ENCODE measurements at places on chromosomes 2 and 18.

DNA sequence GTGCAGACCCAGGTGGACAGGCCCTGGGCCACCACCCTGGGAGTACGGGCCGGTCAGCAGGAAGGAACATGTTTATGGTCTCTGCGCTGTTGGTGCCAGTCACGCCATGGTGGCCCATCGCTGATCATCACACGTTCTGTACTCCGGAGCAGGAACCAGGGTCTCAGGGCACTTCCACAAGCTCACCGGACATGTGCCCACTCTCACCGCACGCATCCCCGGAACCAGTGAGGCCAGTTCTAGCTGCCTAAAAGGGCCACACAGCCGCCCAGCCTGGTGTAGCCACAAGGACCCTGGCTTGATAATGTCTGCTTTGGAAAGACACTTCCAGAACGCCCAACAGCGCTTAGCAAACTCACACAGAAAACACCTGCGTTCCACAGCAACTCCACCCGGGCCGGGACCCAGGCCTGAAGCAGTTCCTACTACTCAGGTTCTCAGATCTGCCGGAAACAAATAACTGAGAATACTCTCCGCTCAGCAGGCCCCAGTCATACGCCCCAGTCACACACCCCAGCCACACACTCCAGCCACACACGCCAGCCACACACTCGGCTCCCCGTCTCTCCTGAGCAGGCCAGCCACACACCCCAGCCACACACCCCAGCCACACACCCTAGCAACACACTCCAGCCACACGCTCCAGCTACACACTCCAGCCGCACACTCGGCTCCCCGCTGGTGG, 123.3 kb downstream of the HDAC4 start:
- no peak for DNase-seq

- no peak for DNase-seq
Measured at GRCh38 chr2:134241911-134242310, 12.0 kb upstream of the MGAT5 start.

DNA sequence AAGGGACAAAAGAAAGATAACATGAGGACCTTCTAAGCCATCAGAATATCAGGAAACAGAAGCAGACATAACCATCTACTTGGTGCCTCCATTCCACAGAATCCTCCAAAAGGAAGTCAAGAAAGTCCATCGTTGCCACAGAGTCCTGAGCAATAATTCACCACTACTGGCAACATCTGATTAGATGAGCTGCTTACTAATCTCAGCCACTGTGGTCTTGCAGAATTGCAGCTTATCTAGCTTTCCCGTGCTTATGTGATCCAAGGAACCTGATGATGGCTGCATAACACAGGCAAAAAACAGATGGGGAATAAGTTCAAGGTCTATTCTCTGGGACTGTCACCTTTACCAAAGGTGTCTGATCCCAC, 278.5 kb downstream of the AFF3 start:
- no peak for DNase-seq

DNA sequence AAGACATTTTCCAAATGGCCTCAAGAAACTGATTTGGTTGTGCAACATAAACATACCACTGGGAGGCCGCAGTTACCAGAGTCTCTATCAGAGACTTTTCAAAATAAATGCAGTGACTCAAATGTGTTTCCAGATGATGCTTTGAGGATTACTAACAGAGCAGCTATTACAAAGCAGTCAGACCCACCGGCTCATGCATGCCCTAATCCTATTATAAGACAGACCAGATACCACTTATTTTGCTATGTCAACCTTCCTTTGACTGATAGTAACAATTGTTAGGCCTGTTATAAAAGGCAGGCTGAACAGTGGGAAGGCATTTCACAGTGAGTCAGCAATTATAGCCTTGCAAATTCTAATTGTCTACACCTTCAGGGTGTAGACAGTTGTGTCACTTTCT, 217.7 kb downstream of the LRRTM1 start:
- no peak for DNase-seq

DNA sequence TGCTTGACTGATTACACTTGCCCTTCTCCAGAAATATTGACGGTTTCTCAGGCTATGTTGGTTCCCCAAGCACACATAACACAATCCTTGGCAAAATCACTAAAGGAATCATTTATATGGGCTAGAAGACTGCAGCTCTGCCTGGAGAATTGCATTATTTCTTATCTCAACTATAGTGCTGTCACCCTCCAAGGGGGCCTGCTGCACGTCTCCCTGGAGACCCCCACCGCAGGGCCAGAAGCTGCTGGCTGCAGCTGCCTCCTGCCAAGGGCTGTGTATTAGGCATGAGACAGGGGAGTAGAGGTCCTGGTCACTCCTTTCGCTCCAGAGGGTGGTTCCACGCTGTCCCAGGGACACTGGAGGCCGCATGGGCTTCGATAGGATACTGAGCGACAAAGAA, 76.6 kb downstream of the LRRC30 start:
- no peak for DNase-seq

DNA sequence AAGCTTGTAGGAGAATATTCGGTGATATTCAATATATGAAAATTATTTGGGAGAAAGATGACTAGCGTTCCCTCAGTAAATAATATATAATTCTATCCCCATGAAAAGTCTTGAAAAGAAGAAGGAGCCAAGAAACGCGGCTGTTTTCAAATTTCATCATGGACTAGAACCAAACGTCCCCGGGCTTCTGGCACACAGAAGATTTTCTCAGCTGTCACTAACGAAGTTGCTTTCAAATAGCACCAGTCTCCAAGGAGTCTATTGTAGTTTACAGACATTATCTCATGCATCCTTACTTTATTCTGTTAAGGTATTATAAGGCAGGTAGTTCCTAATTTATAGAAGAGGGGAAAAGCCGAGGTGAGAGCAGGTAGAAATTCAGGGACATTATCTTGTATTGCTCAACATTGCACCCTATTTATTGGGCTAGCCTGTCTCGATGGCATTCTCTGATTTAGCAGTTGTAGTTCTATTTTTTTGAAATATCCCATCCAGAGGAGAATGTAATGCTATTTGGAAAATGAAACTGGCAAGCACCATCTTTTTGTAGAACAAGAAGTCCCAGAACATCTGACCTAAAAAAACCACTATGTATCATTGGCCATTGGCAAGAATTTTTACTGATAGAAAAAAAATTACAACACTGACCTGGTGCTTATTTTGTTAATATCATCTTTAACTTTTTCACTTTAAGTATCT, 198.1 kb upstream of the RASGRP3 start:
- no peak for DNase-seq

DNA sequence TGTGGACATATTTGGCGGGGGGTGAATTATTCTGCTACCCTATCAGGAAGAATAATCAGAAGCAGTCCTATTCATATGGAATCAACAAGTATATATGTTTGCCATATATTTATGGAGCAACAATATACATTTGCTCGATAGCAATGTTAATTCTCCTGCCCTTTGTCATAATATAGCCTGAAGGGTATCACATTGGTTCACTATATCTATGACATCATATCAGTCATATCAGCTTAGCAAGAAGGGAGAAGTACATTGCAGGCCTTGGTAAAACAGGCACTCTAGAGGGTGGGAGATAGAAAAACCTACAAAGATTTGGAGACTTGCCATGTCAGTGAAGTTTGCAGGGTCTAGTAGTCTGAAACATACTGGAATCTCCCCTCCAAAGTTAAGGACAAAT, 128.4 kb downstream of the ATL2 start:
- DNase-seq, result no peak

- DNase-seq, result no peak
Measured at GRCh38 chr2:190117305-190117704, 54.8 kb upstream of the MSTN start.

DNA sequence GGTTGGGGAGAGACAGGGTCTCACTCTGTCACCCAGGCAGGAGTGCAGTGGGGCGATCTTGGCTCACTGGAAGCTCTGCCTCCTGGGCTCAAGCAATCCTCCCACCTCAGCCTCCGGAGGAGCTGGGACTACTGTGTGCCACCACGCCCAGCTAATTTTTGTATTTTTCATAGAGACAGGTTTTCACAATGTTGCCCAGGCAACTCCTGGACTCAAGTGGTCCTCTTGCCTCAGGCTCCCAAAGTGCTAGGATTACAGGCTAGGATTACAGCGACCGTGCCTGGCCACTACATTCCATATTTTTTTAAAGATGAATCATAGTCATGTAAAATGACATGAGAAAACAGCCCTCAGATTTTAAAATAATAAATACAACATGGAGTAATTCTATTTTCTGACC, 32.3 kb downstream of the CWC22 start:
- DNase-seq, result no peak

DNA sequence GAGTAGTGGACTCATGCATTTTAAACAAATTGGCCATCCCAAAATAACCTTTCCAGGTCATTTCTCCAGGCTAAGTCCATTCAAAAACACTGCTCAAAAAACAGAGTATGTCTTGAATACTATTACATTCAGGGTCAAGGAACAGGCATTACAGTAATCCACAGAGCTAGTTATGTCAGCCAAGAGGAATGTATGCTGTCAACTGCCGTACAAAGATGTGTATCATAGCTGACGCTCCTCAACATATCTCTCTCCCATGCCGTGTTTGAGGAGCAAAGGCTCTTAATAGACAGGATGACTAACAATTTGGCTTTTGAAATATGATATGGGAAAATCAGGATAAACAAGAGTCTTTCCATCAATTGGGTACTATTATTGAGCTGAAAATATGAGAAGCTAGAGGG, 68.8 kb upstream of the KCTD1 start:
- DNase-seq, result peak; percentile 92

GRCh38 chr2:71545572-71546274, 92.4 kb downstream of the DYSF start:
- DNase-seq, result peak; percentile 48

DNA sequence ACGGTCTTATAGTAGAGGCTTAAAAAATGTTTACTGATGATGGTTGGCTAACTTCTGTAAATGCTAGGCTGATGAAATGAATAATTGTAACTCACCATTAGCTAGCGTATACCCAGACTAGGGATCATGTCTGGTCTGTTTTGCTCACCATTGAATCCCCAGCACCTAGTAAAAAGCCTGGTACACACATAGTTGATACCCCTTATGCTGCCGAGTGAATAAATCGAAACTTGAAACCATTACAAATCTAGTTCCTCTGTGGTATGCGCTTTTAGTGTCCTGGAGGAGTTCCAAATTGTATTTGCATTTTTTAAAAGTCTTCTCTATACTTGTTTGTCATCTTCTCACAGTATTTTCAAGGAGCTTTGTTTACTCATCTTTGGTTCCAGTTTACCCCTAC, 1.3 kb downstream of the TAF1B start:
- DNase-seq, result peak; percentile 65

GRCh38 chr2:18455236-18455862, 105.1 kb downstream of the RDH14 start:
- no peak for DNase-seq

GRCh38 chr2:230677201-230677946, 35.3 kb upstream of the CAB39 start:
- DNase-seq, result no peak

GRCh38 chr2:32849456-32850194, 97.1 kb upstream of the LTBP1 start:
- DNase-seq, result no peak

DNA sequence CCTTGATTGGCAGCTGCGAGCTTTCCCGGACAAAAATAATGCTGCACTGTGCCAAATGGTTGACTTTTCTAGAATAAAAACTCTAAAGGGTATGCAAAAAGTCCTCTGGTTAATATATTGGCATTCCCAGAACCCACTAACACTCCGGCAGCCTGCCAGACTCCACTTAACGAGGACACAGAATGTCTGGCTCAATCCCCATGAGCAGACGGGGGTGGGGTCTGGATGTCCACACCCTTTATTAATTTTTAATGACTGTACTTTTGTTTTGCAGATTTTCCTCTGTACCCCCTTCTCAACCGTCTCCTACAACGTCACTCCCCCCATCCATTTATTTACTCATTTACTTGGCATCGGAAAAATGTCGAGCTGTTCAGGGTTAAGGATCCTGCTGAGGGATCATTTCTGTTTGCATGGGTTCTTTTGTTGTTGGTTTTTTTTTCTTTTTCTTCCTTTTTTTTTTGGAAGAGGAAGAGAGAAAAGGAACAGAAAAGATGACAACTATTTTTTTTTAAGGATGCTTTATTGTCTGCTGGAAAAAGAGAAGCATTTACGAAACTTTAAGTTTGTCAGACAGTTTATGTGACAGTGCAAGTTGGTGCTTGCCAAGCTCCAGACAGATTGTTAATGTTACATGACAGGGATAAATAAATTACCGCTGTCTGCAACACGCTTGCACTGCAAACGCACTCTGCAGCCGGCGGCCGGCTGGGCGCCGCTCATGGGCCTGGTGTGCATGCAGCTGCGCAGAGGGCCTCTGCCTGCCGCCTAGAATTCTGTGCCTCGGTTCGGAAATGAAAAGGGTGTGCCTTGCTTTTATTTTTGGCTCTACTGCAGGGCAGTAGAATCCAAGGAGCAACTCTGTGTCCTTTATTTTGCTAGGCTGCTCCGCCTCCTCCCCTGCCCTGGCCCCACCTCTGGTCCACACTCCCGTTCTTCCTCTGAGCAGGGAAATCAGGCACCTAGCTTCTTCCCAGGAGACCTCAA, 3.6 kb downstream of the LDLRAD4 start:
- DNase-seq, result no peak

DNA sequence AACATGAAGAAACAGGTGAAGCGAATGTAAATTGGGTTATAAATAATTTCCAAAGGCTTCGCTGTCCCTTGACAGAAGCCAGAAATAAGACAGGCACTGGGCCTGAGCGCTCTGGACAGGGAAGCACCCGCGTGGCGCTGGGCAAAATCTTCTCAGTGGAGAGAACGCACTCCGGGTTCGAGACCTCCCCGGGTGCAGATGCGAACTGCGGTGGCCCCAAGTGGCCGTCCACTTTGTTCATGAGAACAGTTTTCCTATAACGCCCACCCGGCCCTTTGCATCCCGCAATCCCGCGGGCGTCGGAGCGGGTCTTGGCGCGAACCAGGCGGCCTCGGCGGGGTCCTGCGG, 651 bp upstream of the DPYSL5 start:
- no peak for DNase-seq

- DNase-seq, result no peak
Measured at GRCh38 chr2:74048147-74048546, 63.4 kb downstream of the TET3 start.

- DNase-seq, result no peak
Measured at GRCh38 chr2:74037379-74037860, 52.7 kb downstream of the TET3 start.

DNA sequence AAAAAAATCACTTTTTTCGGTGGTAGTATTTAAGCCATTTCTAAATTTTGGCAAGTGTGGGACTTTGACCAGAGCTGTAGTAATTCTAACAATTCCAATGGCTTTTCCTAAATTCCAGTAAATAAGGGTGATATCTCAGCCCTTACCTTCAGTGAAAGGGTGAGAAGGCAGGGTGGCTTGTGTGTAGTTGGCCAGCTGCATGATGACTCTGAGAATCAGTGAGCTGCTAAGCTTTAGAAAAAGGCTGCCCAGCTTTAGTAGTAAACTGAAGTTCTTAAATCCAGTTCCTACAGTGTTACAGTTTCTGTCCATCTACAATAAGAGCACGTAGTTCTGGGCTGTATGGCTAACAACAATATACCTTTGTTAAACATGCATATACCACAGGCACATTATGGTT, 42.0 kb downstream of the OXER1 start:
- DNase-seq, result no peak
